SK-N-DZ (cell line): ENCODE measurements at places on chromosomes 5 and 9.

DNA sequence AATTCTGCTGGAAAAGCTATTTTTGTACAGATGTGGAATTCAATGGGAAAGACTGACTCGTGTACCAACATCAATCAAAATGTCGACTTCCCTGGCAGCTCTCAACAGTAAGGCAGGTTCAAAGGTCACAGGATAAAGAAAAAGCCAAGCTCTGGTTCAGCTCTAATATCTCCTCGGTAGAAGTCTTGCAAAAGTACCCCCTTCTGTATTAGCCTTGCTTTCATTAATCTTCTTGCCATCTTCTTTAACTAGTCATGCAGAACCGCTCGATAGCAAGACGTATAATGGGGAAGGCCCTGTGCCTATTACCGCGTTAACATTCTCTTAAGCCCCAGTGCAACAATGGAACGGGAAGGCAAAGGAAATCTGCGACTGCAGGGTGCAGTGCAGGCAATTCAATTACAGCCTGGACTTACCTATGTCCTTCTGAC lies 201.2 kb downstream of the GAPVD1 start:
- peak; percentile 73 for DNase-seq

GRCh38 chr5:157459715-157460599 lies at the start of gene NIPAL4:
Gene NIPAL4, plus strand, starts transcription at chr5:157460213. Its CDS starts 108 bp downstream, at chr5:157460321.
- no peak for DNase-seq

GRCh38 chr5:158751961-158752655 lies 347.6 kb downstream of the EBF1 start:
- DNase-seq = no peak

GRCh38 chr9:136826703-136827582 lies 15.3 kb upstream of the AJM1 start:
- DNase-seq = no peak

GRCh38 chr5:79357398-79357797 lies 121.5 kb downstream of the JMY start:
- no peak for DNase-seq

- no peak for DNase-seq
Observed at GRCh38 chr5:154206311-154206710, 15.8 kb downstream of the GALNT10 start.

GRCh38 chr9:134167530-134167931 lies 3.2 kb upstream of the RNU6ATAC start:
- DNase-seq = no peak

GRCh38 chr5:93746406-93747056 lies 5.1 kb upstream of the POU5F2 start:
- DNase-seq = no peak

- DNase-seq = no peak
Observed at GRCh38 chr5:154501566-154501965, 23.5 kb upstream of the HAND1 start.

DNA sequence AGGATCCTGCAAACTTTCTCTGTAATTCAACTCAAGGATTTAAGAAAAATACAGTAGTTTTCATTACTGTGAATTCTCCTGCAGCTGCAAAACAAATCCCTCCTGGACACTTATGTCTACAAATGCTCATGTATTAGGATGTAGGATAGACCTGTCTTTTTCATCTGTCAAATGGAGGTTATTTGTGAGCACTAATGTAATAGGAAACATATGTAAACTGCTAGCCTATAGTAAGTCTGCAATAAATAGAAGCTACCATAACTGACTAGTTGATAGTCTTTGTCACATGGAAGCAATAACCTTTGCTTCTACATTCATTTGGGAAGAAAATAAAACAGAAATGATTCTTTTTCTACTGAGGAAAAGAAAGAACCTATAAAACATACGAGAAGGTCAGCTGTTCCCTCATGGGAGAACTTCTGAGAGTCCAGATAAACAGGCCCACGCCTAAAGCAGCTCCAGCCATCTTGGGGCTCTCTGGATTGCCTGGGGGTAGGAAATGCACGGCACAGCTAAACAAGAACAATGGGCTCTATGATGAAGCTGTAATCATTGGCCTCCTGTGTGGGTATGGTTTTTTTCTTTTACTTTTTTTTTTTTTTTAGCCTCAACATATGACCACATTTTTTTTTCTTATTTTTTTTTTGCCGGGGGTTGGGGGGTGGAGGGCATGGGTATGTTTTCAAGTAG lies 6.2 kb downstream of the KCNV2 start:
- no peak for DNase-seq

- DNase-seq = no peak
Observed at GRCh38 chr9:132697230-132697629, 27.0 kb downstream of the GTF3C4 start.

DNA sequence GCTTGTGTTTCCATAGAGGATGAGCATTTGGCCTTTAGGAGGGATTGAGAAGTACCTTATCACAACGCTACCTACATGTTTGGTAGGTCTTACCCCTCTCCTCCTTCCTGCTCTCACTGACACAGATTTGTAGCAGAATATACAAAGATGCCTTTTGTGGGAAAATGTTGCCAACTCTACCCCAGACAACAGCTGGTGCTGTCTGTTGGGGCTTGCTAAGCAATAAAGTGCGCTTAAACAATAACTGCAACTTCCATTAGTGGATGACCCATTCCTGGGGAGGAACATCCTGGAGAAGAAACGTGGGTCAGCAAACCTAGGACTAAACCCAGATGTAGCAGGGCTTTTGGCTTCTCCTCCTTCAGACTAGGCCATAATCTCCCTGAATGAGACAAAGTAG lies 174.3 kb downstream of the EFNA5 start:
- no peak for DNase-seq

DNA sequence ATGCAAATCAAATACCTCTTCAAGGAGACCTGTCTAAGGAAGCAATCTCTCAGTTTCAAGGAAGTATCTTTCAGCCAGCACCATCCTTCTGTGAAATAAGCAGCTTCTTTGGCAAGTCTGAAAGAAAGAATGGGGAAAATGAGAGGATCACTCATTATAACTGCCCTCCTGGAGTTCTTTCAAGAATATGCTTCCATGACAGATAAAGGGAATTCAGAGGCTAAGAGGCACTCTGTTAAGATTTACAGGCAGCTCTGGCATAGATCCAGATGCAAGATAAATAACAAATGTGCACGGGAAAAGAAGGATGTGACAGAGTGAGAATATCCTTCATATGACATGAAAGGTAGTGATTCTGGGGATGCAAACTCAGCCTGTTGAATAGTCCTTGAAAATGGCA lies 348.2 kb upstream of the CCNG1 start:
- DNase-seq = peak; percentile 26

- no peak for DNase-seq
Observed at GRCh38 chr5:99445805-99446204, 517.0 kb upstream of the CHD1 start.

DNA sequence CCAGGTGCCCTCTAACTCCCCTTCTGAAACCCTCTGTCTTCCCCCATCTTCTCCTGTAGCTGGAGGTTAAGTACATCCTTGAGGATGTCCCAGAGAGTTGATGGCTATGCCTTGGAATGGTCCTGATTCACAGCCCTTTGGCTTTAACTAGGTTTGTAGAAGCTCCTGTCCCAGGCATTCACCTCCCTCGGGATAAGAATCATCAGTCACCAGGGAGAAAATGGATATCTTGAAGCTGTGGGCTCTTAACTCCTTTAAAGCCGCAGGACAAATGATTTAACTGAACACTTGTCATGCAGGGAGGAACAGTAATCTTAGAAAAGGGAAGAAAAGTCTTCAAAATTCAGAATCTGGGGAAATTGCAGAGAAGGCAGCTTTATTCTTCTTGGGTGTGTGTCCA lies 139.9 kb downstream of the PSAT1 start:
- DNase-seq = peak; percentile 28

DNA sequence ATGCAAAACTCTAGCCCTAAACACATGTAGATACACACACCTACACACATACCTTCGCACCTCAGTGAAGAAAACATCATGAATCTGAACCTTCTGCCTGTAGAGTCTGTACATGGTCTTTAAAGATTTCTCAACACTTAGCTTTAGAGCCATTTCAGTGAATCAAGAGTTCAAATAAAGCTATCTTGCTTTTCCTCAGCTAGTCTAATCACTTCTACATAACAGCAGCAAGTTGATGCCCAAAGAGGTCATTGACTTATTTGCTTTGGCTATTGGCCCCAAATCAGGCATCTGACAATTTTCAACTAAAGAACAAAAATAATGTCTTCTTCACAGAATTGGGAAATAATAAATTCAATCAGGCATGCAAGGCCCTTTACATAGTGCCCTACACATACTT lies 127.9 kb upstream of the SGCD start:
- DNase-seq = no peak

DNA sequence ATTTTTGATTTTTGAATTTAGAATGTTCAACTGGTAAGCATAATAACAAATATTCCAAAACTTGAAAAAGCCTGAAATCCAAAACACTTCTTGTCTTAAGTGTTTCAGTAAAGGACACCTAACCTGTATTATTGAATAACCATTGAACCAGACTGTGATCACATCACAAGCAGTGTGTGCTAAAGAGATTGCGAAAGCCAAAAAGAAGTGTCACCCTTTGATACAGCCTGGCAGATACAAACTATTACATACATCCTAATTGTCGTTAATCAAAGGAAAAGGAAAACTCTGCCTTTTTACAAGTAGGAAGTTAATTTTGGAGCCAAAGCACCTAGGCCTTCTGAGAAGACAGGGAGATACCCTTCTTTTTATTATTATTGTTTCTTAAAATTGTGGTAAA lies 8.4 kb upstream of the FAM120AOS start:
- no peak for DNase-seq

- DNase-seq = peak; percentile 41
Observed at GRCh38 chr9:96203867-96204501, 98.0 kb downstream of the HSD17B3 start.

DNA sequence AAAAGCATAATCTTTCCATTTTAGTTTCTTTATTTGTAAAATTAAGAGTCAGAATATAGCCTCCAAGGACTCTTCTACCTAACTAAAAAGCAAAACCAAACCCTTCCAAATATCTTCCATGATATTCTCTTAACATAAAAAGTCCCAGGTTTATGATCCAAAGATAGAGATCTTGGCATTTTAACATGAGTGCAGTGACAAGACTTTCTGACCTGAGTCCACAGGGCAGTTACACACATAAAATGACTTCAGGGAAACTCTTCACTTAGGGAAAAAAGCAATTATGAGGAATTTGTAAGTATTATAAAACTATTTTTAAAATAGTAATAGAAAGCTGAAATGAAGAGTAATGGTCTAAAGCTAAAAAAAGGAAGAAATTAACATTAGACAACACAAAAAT lies 772.6 kb upstream of the DMAC1 start:
- no peak for DNase-seq

DNA sequence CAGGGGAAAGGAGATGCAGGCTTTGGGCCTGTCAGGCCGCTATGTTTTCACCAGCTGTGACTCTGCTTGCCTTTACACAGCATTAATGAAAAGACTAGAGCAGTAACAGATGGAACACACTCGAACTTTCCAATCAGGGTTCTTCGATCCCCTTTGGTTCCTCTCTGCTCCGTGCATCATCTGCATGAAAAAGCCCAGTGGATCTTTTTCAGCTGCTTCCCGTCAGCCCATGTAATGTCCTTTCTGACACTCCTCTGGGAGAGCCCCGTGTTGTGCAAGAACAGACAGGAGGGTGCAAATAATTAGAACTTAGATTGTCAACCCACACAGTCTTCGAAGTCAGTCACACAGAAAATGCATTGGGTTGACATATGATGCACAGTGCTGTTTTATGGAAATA lies 448.9 kb upstream of the ZNF462 start:
- DNase-seq = no peak

DNA sequence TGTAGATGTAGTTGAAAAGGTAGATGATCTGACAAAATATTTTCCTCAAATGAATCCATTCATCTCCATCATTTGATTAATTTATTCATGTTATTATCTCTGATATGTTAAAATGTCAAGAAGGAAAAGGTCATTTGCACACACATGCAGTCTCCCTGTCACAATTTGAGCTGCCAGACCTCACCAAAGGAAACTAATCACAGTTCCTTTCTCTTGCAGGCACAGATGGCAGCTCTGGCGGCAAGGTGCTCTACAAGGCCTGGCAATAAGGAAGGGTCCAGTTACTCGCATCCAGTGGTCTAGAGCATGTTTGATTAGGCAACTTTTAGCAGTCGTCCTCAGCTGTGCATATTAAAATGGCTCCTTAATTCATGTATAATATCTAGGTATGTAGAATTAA lies 120.1 kb downstream of the FEM1C start:
- DNase-seq = no peak

- no peak for DNase-seq
Observed at GRCh38 chr5:170408226-170408625, 19.1 kb upstream of the KCNMB1 start.

DNA sequence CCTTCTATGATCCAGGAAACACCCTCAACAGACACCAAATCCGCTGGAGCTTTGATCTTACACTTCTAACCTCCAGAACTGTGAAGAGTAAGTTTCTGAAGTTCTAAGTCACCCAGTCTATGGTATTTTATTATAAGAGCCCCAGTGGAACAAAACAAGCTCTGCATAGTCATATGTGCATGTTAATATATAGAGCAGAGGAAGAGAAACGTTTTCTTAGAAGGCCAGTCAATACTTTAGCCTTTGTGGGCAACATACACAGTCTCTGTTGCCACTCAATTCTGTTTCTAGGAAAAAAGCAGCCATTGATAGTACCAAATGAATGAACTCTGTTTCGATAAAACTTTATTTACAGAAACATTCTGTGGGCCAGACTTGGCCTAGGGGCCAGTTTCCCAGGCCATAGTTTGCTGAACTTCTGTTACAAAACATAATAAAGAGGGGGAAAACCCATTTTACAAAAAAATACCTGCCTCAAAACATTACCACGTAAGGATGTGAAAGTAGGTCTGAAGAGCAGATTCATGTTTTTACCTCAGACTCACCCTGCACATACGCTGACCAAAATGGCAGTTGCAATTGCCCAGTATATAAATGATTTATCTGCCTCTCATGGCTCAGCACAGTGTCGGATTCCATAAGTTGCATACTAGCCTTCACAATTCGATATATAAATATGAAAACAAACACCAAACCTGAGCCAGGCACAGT lies 350.5 kb downstream of the SLIT3 start:
- no peak for DNase-seq

DNA sequence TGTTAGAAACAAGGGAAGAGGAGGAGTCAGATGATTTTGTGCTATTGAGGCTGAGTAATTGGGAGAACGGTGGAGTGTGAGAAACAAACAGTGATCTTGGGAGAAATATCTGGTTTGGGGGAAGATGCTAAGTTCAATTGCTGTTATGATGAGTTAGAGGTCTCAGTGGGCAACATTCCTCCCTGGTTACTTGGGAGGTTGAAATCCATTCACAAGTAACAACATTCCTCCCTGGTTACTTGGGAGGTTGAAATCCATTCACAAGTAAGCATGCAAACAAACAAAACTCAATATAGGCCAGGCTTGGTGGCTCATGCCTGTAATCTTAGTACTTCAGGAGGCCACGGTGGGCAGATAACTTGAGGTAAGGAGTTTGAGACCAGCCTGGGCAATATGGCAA lies 38.7 kb downstream of the AGXT2 start:
- no peak for DNase-seq

GRCh38 chr9:37220971-37221370 lies 100.6 kb downstream of the ZCCHC7 start:
- DNase-seq = no peak

- DNase-seq = no peak
Observed at GRCh38 chr5:59624898-59625297, 268.6 kb downstream of the PDE4D start.
